ENCODE measurements at places on chromosomes 6 and 20.

GRCh38 chr6:20335872-20336271 is 65.8 kb upstream of the E2F3 start:
- no peak for DNase-seq

DNA sequence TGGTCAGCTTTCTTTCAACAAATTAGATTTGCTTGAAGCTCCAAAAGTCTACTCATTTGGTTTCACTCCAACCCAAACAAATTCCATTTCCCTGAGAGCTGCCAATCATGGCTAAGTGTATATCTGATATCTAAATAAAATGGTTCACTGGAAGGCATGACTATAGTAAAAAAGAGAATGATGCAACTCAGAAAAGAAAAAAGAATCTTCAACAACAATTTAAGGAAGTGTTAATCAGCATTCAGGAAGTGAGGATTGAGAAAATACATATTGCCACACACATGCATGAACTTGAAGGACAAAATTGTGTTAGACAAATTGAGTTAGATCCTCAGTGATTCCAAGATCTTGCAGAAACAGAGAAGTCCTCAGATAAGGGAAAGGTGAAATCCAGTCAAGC is 972.9 kb upstream of the FLRT3 start:
- no peak for DNase-seq

DNA sequence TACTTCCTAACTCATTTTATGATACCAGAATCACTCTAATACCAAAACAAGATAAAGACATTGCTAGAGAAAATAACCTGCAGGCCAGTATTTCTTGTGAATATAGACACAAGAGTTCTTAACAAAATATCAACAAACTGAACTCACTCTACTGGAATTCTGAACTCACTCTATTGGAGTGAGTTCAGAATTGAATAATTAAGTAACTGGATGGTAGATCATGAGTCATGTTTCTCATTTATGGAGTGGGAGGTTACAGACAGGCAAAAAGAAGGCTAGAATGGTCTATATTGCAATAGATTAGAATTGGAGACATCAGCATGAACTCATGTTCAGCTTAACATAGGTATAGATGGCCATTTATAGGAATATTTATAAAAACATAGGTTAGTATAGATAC is 26.6 kb upstream of the C6orf58 start:
- DNase-seq = no peak

DNA sequence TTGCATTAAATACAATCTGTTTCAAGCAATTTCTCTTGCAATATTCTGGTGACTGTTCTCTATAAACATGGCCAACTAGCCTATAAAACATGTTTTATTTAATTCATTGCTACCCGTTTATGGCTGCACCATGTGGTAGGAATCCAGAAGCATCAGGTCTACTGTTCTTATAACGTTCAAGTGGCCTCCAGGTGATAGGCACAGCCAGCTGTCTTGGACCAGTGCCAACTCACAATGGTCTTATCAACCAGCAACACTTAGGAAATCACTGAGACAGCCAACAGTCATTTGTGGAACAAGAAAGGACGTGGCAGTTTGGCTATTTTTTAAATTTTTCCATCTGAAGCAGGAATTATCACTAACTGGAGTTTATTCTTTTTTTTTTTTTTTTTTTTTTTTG is 193.6 kb downstream of the NKAIN2 start:
- DNase-seq = no peak

GRCh38 chr6:3740551-3741476 is 10.7 kb downstream of the PXDC1 start:
- DNase-seq = no peak

DNA sequence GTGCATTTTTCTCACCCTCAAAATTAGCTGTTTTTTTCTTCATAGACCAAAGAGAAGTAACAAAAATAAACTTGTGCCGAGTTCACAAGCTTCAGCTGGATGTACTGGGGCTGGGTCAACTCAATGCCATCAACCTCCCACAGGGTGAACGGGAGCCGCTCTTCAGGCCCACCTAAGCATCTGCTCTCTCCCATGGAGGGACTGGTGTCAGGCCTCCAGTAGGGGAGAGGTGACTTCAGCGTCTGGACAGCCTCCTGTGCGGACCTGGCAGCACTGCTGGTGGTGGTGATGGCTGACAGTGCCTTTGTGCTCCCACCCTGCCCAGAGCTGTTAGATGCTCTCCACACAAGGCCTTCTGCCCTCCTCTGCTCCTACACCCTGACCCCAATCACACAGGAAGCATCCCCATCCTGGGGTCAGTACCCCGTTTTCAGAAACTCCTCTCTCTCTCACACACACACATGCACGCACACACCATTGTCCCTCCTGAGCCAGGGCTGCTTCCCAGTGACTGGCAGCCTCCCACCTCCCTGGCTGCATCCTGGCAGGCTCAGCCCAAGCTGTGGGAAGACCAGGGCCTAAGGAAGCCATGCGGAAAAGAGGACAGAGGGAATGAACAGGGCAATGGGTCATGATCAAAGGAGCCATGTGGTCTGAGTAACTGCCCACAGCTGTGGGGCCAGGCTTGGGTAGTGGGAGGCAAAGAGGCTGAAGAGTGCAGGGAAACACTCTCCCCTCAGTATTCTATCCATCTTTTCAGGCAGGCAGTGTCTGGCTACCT is 17.7 kb downstream of the CST8 start:
- DNase-seq = no peak

GRCh38 chr6:145213614-145214013 is 521.7 kb downstream of the EPM2A start:
- DNase-seq = no peak

GRCh38 chr6:31899215-31899614 is 1.7 kb upstream of the EHMT2 start:
- DNase-seq = no peak

- DNase-seq = no peak
Observed at GRCh38 chr20:29427201-29428060, 1830.0 kb upstream of the DEFB115 start.

DNA sequence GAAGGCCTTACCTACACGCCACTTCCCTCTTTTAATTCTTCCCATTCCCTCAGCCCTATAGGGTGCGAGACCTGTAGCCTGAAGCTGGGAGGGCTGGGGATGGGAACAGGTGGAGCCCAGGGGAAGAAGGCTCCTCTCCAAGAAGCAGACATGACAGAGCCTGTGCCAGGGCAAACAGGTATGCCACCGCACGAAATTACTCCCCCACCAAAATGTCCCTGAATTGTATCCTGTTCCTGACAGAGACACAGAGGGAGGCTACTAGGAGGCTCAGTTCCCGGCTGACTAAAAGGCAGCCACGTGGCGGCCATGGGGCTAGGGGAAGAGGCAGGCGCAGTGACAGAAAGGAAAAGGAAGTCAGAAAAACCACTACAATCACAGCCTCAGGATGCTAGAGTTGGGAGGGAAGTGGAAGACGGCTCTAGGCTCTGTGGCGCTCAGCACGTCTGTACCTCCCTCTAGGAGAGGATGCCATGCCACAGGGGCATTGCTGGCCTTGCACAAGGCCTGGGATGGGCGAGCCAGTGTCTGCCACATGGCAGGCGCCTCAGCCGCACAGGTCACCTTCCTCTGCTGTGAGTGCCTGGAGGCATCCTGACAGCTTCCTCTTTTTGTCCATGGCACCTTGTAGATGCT is 27.7 kb downstream of the TFEB start:
- DNase-seq = no peak

GRCh38 chr6:40627316-40627715 is 40.2 kb upstream of the LRFN2 start:
- DNase-seq = no peak

GRCh38 chr6:106177786-106178185 is 91.7 kb downstream of the PRDM1 start:
- DNase-seq = no peak

GRCh38 chr20:23267909-23268308 is 82.7 kb upstream of the NXT1 start:
- DNase-seq = no peak

GRCh38 chr6:169533301-169534038 is 168.4 kb downstream of the WDR27 start:
- no peak for DNase-seq

DNA sequence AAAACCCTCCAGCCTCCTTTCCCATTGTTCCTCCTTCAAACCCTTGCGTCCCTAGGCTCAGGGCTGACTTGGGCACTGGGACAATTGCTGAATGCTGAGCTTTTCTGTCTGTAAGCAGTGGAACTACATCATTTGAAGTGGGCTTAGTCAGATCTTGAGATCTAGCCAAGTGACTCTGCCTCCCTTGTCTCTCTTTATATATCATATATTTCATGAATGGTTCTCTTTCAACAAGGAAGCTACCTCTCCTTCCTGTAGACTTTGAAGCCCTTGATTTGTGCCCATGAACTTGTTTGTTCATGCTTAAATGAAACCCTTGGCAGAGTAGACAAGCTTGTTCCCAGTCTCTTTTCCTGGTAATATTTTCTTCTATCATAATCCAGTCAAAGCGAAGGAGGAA is 60.0 kb upstream of the KIF13A start:
- no peak for DNase-seq

- no peak for DNase-seq
Observed at GRCh38 chr20:35134880-35135279, 12.3 kb downstream of the EDEM2 start.

- DNase-seq = no peak
Observed at GRCh38 chr20:32449890-32450401, 91.8 kb downstream of the ASXL1 start.

- no peak for DNase-seq
Observed at GRCh38 chr20:34579979-34580940, 21.7 kb downstream of the MAP1LC3A start.

- no peak for DNase-seq
Observed at GRCh38 chr20:41854765-41855164, 236.6 kb upstream of the CHD6 start.

DNA sequence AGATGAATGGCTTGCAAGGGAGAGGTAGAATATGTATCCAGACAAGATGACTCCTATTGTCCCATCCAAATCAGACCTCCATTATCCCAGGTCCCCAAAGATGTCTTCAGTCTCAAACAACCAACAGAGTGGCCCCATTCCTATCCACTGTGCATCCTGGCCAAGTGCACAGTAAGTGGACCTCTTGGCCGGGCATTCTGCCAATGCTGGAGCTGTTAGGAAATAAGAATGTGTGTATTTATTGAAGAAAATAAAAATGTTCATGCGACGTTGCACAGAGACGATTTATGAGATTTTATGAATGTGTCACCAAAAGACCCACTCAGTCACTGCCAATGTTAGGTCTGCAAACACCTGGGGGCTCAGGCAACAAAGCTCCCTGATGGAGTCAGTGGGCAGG is 196.0 kb downstream of the MAFB start:
- DNase-seq = no peak

- DNase-seq = no peak
Observed at GRCh38 chr6:28115799-28116198, 8.6 kb upstream of the ZSCAN16 start.

- DNase-seq = no peak
Observed at GRCh38 chr6:162973980-162974379, 246.2 kb downstream of the PACRG start.

DNA sequence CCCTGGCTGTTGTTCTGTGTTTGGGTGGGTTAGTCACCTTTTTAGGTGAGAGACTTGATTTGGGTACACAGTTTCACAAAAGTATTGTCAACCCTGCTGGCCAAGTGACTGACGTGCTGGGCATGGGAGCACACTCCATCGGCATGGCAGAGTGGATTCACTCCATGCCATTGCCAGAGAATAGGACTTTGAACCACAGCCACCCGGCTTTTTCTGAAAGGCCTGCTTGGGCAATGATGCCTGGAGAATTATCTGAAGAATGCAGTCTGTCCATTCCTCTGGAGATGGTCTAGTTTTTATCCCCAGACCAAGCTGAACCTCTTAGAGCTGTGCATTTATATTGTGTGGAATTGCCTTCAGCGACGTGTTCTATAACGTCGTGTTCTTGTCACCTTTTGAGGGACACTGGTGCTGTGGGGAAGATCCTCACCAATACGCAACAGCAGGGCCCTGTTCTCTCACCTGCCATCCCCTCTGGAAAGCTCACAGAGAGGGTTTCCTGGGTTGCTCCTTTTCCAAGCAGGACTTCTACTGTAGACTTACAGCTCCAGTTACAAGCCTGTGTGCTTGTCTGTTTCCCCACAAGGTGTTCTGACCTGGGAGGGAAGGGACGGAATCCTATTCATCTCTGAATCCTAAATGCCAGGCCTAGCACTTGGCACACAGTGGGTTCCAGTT is 183.4 kb upstream of the AKAP12 start:
- no peak for DNase-seq

DNA sequence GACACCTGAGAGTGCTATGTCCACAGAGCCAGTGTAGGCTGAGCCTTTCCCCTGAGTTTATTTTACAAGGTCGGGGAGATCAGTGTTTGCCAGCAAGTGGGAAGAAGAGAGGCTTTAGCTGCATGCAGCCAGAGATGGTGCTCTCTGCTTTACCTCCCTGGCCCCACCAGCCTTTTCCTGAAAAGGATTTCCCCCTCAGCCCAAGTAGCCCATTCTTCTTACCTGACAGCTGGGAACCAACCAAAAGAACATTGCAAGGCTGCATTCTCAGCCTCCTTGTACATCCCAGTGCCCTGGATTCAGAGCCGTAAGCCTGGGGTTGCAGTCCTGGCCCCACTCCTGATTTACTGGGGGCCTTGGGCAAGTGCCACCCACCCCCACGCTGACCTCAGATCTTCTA is 16.9 kb downstream of the SNPH start:
- DNase-seq = no peak

GRCh38 chr20:25421102-25421501 is 13.6 kb downstream of the GINS1 start:
- no peak for DNase-seq

DNA sequence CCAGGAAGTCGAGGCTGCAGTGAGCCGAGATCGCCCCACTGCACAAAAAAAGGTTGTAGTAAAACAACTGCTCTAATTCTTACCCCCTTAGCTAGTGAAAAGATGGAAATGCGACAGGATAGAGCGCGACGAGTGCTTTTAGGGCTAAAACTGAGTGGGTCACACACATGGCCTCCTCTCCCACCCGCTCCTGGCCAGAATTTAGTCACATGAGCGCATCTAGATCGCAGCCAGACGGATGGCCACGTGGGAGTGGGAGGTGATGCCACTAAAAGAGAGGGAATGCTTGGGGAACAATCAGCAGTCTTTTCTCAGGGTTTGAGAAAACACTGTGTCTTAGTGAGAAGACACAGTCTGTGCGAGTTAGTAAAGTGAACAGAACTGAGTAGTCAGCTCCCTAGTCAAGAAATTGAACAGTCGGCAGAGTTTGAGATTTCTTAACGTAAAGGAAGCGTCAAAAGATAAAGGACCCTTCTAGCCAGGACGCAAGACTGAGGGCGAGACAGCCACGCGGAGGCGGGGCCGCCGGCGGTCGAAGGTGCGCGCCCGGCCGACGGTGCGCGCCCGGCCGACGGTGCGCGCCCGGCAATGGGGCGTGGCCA is 664 bp upstream of the ACTR5 start:
- DNase-seq = no peak

GRCh38 chr20:14948416-14948815 is 611.0 kb upstream of the FLRT3 start:
- DNase-seq = no peak
